ENCODE measurements at places on chromosomes 5 and 9. TPM values are rescaled to one million over a fixed set of nuclear protein-coding genes. Genes with fewer than 3 reads are reported as not detected.

- DNase-seq, result no peak
Observed at GRCh38 chr9:86549920-86550319, 195.7 kb upstream of the TUT7 start.

DNA sequence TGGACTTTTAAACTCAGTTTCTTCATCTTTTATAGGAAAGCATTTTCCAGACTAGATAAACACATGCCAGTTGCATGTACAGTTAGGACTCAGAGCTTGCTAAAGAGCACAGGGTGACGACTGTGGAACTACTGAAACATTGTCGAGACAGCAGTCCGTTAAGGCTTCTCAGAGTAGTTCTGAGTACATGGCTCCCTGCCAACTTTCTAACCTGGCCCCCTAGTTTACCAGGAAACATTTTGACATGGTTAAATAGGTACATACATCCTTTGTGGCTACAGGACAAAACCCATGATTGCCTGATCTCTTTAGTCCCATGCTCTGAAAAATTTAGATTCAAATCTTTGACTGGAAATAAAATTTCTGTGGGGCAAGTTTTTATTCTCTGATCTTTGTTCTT, 129.7 kb downstream of the SLF1 start:
- DNase-seq, result no peak

The SH3GLB2 gene
- total RNA-seq, result 25.6 TPM

- DNase-seq, result no peak
Observed at GRCh38 chr9:107378006-107378405, 94.9 kb downstream of the RAD23B start.

- no peak for DNase-seq
Observed at GRCh38 chr5:80008995-80009765, 18.1 kb upstream of the MTX3 start.

DNA sequence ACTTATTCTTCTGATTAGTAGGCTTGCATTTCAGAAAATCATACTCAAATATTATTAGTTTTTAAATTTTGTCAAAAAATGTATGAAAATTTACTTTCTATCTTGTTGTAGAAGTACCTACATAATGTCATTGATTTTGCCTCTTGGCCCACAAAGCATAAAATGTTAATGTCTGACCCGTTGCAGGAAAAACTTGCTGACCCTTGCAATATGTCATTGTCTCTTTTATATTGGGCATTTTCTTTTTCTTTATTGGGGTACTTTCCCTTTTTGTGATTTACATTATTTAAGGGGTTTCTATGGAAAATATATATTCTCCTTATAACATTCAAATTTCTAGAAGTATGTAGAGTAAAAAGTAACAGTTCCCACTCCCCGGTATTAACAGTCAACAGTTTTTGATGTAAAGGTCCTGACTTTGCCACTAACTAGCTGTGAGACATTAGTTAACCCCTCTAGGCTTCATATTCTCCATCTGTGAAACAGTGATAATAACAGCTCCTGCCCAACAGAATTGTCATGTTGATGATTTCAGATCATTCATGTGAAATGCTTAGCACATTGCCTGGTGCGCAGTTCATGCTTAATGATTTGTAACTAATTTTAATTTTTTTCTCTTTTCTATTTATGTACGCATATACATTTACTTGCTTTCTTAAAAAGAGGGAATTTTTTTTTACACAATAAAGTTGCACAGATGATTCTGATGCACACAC, 243.2 kb downstream of the ARHGAP26 start:
- DNase-seq, result no peak

- no peak for DNase-seq
Observed at GRCh38 chr5:91706785-91707520, 323.8 kb upstream of the ARRDC3 start.

- DNase-seq, result no peak
Observed at GRCh38 chr9:134660407-134660806, 18.8 kb downstream of the COL5A1 start.

DNA sequence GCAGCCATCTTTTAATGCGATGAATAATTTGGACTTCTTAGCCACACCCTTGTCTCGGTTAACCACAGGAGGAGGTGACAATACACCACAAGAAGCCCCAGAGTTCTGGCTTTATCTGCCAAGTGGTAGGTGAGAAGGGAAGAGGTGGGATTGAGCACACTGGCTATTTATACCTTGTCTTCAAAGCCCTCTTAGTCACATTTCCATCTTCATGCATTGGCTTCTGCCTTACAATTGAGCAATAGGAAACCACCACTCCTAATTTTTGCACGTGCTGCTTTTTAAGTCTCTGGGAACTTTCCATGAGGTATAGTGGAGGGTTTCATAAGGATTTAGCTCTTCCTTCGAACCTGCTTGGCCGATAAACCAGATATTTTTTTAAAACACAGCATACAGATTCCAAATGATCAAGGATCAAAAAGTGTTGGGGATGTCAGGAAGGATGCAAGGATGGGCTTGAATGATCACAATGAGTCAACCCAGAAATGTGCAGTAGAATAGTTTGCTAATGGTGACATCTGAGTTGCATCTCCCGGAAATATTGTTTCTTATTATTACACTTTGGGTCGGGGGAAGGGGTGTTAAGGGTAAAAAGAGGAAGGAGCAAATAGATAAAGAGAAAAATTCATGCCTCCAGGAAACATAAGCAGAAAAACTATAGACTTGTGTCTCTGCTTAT, 25.5 kb downstream of the PLAC8L1 start:
- no peak for DNase-seq

DNA sequence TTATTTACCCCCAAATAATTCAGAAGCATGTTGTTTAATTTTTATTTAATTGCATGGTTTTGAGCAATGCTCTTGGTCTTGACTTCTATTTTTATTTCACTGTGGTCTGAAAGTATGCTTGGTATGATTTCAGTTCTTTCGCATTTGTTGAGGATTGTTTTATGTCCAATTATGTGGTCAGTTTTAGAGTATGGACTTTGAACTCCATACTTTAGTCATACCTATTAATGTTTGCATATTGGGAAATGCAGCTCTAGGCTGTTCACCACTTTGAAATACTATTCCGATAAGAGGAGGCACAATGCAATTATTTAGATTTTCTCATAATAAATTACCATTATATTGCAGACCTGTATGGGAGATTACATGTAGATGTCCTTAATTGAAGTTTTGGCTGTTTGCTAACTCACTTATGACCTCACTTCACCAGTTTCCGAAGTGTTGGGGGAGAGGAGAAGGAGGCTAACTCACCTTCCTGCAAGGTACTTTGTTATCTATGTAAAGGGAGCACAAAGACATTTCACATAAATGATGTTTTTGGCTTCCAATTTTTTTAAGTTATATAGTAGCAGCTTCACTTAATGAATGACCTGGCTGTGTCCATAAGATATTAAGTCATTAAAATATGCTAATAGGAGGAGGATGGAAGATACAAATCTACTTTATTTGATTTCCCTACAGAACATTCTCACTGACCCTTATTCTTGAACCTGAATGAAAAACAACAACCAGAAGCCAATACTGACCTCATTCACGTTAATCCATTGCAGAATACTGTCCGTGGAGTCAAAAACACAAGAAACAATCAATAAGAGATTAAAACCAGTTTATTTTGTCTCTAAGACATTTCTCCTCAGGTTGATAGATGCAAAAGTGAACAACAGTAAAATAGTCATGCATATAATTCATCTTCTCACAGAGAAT, 970.3 kb upstream of the ARRDC3 start:
- no peak for DNase-seq

The C9orf43 gene
- 1.0 TPM for total RNA-seq

GRCh38 chr5:30752015-30752414, 441.5 kb upstream of the CDH6 start:
- no peak for DNase-seq

GRCh38 chr5:124080256-124080655, 568.3 kb downstream of the CSNK1G3 start:
- DNase-seq, result no peak

The SPATA31E1 gene
- total RNA-seq, result not detected

- DNase-seq, result no peak
Observed at GRCh38 chr5:111532886-111533582, 20.7 kb upstream of the STARD4 start.

- no peak for DNase-seq
Observed at GRCh38 chr5:143613329-143613728, 198.6 kb upstream of the HMHB1 start.

DNA sequence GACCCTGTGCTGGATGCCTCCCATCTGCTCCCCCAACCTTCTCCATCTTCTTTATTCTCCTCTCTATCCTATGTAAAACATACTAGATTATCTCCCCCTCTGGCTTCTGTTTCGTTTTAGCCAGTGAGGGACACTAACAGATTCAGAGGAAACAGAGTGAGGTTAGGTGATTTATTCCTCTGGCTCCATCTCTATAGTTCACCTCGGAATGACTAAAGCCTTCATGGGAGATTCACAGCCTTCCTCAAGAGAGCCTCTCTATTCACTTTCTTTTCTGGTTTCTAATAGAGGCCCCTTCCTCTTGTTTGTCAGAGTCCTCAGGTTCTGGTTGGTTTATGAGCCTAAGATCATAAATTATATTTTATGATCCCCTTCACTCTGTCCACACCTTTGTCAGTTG, 633.1 kb upstream of the TYRP1 start:
- no peak for DNase-seq

The APC gene
- 15.7 TPM for total RNA-seq

The C9orf153 gene
- not detected for total RNA-seq

The SLC25A2 gene
- not detected for total RNA-seq

DNA sequence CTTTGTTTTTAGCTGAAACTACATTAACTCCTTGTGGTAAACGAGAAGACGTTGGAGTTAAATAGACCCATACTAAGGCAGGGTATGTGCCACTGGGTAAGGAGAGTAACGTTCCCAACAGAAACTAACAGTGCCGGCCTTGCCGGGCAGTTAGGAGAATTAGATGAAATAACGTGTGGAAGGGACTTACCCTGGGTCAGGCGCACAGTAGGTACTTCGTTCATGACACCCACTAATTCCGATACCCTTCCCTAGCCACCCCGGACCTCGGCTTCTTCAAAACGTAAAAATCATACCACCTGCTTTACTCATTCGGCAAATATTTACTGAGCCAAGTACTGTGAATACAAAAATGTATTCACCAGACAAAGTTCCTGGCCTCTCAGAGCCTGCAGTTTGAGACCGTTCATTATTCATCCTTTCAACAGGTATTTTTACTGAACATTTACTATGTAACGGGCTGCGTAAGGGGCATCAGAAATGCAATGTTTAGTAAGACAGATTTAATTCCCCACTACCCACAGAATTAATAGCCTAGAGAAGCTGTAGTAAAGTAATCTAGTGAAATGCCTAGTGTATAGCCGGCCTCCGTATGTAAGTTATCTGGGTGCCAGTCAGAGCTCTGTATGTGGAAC, 3.2 kb upstream of the SMIM23 start:
- DNase-seq, result no peak

DNA sequence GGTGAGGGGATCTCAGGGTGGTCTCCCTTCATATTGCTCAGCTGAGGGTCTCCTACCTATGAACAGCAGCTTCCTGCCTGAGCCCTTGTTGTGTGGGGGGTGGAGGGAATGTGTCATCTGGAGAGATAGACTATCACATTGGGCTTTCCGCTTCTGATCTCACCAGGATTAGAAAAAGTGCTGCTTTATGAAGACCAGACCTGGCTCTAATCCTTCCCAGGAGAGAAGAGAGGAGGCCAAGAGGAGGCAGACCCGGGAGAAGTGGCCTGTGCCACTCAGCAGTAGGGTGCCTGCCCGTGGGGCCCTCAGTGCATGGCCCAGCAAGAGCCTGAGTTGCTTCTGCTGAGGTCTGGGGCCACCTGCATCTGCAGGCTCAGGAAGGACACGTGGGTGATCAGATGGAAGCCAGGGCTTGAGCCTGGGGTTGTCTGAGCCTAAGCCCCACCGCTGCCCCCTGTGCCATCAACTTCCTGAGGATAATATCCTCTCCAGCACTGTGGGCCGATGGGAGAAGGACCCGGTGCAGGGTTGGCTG, 22.1 kb upstream of the COL5A1 start:
- DNase-seq, result no peak

The PCDHGB2 gene
- 1.1 TPM for total RNA-seq

- peak; percentile 46 for DNase-seq
Observed at GRCh38 chr9:136013524-136014034, 52.4 kb upstream of the UBAC1 start.

The ACTBL2 gene
- total RNA-seq, result not detected

DNA sequence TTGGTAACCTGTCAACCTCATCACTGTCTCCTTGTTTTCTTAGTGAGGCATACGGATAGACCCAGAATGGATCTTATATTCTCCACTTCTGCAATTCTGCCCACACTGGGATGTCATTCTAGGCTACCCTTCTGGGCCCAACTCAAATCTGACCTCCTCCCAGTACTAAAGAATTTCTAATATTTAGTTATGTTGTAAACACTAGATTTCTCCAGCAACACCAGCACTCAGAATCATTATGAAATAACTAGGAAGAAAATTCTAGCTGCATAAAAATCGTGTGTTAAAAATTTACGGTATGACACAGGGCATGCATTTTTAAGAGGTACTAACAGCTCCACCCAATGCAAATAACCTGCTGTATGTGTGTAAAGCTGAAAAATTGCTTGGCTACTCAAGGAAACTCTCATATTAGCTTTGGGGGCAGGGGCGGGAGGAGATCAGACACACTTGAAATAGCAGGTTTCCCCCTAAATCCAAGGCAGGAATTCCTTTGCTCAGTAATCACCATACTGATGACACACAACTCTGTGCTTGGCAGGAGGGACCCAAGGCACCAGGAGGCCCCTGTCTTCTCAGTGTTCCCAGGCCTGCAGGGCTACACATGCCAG, 27.3 kb downstream of the MACROH2A1 start:
- no peak for DNase-seq

GRCh38 chr5:144048259-144048856, 122.1 kb downstream of the YIPF5 start:
- DNase-seq, result no peak

GRCh38 chr5:17482790-17483189, 15.2 kb upstream of the TAF11L2 start:
- no peak for DNase-seq

The MEF2C gene
- 4.5 TPM for total RNA-seq

The LVRN gene
- 0.11 TPM for total RNA-seq

- DNase-seq, result no peak
Observed at GRCh38 chr9:124130277-124131075, 118.9 kb downstream of the LHX2 start.
